AG10803 (cell line): ENCODE measurements at places on chromosomes 4 and X.

GRCh38 chr4:26015133-26015651, 101.2 kb downstream of the SMIM20 start:
- DNase-seq, result peak; percentile 100

- DNase-seq, result no peak
These were observed 105.8 kb upstream of the NWD2 start for GRCh38 chr4:37138789-37139188.

DNA sequence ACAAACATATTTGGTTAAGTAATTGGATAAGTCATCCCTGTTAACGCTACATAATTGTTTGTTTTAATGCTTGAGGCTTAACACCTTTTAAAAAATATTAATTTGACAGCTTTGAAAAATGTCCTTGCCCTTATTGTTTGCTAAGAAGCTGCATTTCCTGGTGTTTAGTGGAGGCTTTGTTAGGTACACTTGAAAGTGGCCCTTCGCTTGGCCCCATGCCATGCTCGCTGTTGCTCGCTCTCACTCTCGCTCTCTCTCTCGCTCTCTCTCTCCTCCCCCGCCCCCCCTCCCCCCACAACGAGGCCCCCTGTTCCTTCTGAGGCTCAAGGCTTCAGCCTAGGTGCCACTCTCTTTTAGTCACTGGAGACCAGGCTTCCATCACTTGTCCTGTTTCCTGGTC, 139.6 kb downstream of the DCLK2 start:
- no peak for DNase-seq

GRCh38 chr4:80172203-80172602, 25.1 kb upstream of the PRDM8 start:
- no peak for DNase-seq

DNA sequence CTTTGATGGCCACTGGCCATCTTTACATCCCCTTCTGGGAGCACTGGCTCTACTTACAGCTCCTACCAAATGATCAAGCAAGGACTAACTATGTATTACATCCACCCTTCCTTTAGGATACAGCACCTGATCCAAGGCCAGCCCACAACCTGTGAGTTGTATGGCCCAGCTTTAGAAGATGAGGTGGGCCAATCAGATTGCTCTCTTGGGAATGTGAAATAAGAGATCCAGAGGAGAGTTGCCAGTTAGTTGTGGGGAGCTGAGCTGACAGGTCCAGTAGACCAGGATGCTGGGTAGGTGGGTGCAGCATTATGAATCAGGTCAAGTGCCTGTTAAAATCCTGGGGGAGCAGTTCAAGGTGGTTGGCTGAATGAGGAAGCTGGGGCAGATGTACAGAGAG, 111.5 kb downstream of the GNL3L start:
- no peak for DNase-seq

DNA sequence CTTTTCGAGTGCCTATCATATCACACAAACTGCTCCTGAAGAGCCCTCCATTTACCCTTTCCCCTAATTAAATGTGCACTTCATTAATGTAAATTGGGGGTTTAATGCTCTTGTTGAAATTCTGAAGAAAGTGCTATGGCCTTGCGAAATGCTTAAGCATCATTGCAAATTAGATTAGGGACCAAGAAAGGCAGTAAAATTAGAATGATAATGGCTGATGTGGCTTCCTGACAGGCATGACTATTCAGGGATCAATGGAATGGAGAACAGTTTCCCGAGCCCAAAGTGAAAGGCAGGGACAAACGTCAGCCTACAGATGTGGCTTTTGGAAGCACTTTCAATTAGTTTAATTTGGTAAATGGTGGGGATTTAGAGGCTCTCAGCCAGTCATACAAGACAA, 120.1 kb downstream of the NKX6-1 start:
- DNase-seq, result no peak

DNA sequence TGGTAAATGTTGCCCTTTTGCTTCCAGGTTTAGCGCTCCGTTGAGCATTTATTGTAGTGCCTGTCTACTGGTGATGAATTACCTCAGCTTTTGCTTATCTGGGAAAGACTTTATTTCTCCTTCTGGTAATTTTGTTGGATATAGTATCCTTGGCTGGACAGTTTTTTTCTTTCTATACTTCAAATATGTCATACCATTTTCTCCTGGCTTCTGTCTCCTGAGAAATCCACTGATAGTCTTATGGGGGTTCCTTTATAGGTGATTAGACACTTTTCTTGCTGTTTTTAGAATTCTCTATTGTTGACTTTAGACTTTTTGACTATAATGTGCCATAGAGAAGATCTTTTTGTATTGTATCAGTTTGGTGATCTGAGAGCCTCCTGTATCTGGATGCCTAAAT, 73.5 kb downstream of the ARFIP1 start:
- no peak for DNase-seq

GRCh38 chr4:133137571-133137970, 11.5 kb upstream of the PCDH10 start:
- DNase-seq, result no peak

- peak; percentile 39 for DNase-seq
These were observed 1.5 kb downstream of the ELF4 start for GRCh38 chrX:130108647-130109428.

GRCh38 chr4:88965053-88965452, 91.9 kb downstream of the FAM13A start:
- DNase-seq, result no peak

DNA sequence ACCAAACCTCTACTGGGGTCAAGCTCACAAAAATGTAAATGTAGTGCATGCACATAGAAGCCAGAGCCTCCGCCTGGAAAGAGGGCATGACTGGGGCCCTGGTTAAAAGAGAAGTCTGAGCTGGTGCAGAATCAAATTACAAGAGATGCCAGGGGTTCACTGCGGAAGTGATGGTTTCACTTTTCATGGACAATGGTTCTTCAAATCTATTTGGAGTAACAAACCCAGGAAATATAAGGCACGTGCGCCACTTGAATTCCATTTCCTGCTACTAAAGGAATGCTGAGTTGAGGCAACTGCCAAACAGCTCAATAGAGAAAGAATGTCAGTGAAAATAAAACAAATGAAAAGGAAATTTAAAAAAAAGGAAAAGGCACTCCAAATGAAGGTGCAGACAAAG, 79.8 kb downstream of the FUNDC1 start:
- peak; percentile 19 for DNase-seq

- DNase-seq, result peak; percentile 9
These were observed 33.8 kb downstream of the TXK start for GRCh38 chr4:48100256-48100655.

DNA sequence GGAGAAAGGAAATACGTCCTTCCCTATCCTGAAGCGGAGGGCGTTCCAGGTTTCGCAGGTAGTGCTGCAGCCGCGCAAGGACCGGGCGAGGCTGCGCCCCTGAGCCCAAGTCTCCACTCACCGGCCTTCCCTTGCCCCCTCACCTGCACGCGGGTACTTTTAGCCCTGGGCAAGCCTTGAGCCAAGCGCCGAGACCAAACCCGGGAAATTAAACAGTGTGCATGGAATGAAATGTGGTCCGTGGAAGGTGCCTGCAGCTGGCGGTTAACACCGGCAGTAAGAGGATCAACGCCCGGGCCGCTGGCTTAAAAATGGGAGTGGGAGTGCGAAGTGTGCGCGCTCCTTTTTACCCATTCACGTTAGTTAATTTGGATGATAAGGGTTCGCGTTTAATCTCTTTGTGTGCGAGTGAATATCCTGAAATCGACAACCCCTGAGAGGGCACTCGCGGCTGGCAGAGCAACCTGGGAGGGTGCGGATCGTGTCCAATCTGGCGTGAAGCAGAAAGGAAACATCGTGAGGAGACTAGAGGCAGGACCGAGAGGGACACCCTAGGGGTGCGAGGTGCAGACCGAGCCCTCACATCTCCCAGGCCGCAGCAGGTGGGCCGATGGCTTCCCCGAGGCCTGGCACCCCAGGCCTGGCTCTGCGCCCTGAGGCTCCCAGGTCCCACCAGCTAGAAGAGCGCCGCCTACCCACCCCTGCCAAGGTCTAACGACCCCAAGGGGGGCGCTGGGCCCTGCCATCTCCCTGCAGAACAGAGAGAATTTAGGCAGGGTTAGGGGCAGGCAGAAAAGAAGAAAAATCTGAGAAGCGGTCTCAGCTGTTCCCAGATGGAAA, 2.0 kb upstream of the HELT start:
- DNase-seq, result no peak

- no peak for DNase-seq
These were observed 3.9 kb upstream of the CXCL13 start for GRCh38 chr4:77601614-77602187.

DNA sequence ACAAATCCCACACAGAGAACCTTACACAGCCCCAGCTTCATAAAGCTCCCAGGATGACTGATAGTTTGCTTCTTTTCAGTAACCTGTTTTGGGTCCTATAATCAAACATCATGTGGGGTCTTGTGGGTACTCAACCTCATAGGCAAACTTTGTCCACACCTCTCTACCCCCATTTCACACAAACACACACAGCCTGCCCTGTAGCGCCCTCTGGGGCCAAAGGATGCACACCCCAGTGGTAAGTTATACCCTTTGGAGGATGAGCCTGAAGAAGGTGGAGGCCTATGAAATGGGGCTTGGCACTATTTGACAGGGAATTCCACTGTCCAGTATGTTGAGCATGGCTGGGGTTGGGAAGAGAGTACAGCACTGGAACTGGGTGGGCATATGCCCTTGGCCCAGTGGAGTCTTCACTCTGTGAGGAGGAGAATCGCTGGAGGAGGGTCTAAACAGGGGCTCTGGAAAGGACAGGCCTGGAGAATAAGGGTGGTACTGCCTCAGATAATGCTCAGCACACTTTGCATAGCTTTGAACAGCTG, 30.5 kb upstream of the COL25A1 start:
- peak; percentile 8 for DNase-seq

- no peak for DNase-seq
These were observed 57.2 kb downstream of the RUFY3 start for GRCh38 chr4:70778888-70779422.

GRCh38 chr4:184824081-184824775, 1.5 kb downstream of the ACSL1 start:
- no peak for DNase-seq

DNA sequence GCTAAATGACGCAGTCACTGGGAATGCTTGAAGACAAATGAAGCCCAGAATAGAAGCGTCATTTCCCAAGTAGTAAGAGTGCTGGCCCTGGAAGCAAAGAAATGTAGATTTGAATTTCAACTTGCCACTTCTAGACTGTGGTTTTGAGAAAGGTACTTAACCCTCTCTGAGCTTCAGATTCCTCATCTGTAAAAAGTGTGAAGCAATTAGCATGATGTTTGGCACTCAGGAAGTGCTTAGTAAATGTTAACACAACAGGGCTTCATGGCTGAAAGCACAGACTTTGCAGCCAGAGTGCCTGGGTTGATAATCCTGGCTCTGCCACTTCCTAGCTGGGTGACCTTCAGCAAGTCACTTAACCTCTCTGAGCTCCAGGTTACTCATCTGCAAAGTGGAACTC, 147.4 kb upstream of the RPS6KA3 start:
- peak; percentile 42 for DNase-seq

- DNase-seq, result no peak
These were observed 330.3 kb downstream of the PPP4R3C start for GRCh38 chrX:27132862-27133261.

DNA sequence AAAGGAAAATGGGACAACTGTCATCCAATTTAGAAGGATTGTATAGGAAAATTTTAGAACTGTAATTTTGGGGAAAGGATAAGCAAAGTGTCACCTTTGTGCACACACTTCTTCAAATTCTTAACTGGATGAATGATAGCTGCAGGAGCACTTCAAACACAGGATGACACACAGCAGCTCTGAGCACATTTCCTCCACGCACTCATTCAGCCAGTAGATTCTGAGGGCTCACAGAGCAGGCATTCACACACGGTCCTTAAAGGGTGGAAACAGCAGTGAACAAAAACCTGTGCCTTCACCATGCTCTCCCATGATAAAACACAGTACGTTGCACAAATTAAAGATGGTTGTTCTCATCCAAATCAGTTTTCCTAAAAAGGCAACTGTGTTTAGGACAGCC, 38.5 kb upstream of the KLF3 start:
- no peak for DNase-seq

DNA sequence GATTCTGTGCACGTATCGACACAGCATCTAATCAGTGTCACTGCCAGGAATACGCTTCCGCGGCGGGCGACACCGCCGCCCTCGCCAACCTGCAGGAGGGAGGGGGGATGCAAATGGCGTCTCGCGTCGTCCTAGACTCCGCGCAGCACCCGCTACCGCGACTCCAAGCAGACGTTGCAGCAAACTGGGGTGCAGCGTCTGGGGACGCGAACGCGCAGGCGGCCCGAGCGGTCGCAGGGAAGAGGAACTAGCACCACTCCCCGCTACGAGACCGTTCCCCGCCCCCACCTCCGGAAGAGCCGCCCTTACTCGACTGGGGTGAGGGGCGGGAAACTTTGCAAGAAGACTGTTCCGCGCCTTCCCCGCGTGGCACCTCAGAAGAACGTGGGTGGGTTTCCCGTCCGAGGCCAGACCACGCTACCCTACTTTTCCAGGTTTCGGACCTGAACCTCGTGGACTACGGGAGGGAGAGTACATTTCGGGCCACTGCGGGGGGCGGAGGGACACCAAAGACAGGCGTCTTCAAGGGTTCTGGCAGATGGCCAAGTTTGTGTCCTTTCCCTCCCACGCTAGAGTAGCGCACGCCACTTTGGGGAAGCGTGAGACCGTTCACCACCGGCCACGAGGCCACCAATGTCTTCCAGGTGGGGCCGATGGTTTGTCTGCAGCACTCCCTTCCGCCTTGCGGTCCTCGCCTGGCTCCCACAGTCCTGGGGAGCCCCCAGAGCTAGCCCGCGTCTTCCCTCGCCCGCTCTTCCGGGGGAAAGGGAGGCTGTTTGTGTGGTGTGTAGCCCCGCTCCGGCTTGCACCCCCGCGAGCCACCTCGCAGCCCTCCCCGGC, 78.0 kb upstream of the BCOR start:
- no peak for DNase-seq

- DNase-seq, result no peak
These were observed 14.4 kb downstream of the HADH start for GRCh38 chr4:108003982-108004515.
